Activated CD4-positive, alpha-beta T cell treated with anti-CD3 and anti-CD28 coated beads, Interleukin-2, amount 10 ng/mL, durations not matched to agents 7 days and 5 days (primary cell): ENCODE measurements at places on chromosomes 3 and 15. TPM values are rescaled to one million over a fixed set of nuclear protein-coding genes. Genes with fewer than 3 reads are reported as not detected.

The YEATS2 gene
- 48.7 TPM for total RNA-seq

The ZPLD1 gene
- total RNA-seq: not detected

The STAC gene
- 0.15 TPM for total RNA-seq

The ZSCAN2 gene
- 6.3 TPM for total RNA-seq

The ACAA1 gene
- total RNA-seq: 114 TPM

The SUCNR1 gene
- not detected for total RNA-seq

The SIN3A gene
- 115 TPM for total RNA-seq

The SERPINI2 gene
- not detected for total RNA-seq

The FAM3D gene
- total RNA-seq: not detected

The GPR27 gene
- 1.0 TPM for total RNA-seq

The SORD gene
- 6.0 TPM for total RNA-seq

The SNUPN gene
- total RNA-seq: 41.9 TPM

The SOX14 gene
- total RNA-seq: not detected

The CACNA2D2 gene
- total RNA-seq: 0.62 TPM

The SPINK8 gene
- not detected for total RNA-seq

The ACSBG1 gene
- not detected for total RNA-seq

The FBXO40 gene
- total RNA-seq: not detected

The LYZL4 gene
- total RNA-seq: not detected

The CPNE9 gene
- 0.25 TPM for total RNA-seq

The ISLR2 gene
- not detected for total RNA-seq

The PLA2G4E gene
- total RNA-seq: not detected

The QTRT2 gene
- total RNA-seq: 28.7 TPM

The SCAANT1 gene
- not detected for total RNA-seq

The WDR49 gene
- total RNA-seq: 0.47 TPM

The ALPK3 gene
- 0.27 TPM for total RNA-seq

The CYP8B1 gene
- total RNA-seq: not detected

The MUSTN1 gene
- total RNA-seq: 2.8 TPM

The SPATA12 gene
- total RNA-seq: not detected

The ATP1B3 gene
- total RNA-seq: 106 TPM
